Prostate gland (tissue), 2 donors: ENCODE measurements at places on chromosomes 3 and 15. TPM values are rescaled to one million over a fixed set of nuclear protein-coding genes. Genes with fewer than 3 reads are reported as not detected.
A peak's percentile ranks its signal among the peaks of the same experiment; 100 is the strongest.

The SERPINI2 gene
- not detected for total RNA-seq

The WDR93 gene
- 3.0 TPM for total RNA-seq

The RSRC1 gene
- total RNA-seq: 36.5 TPM

GRCh38 chr3:64311424-64312061 lies 86.3 kb upstream of the PRICKLE2 start:
- no peak for DNase-seq

GRCh38 chr3:129989414-129989813 lies 14.9 kb downstream of the TRH start:
- no peak for DNase-seq

- DNase-seq: no peak
Measured at GRCh38 chr3:181457190-181457589, 254.5 kb upstream of the SOX2 start.

GRCh38 chr3:67783281-67784250 lies 129.2 kb upstream of the SUCLG2 start:
- DNase-seq: no peak

DNA sequence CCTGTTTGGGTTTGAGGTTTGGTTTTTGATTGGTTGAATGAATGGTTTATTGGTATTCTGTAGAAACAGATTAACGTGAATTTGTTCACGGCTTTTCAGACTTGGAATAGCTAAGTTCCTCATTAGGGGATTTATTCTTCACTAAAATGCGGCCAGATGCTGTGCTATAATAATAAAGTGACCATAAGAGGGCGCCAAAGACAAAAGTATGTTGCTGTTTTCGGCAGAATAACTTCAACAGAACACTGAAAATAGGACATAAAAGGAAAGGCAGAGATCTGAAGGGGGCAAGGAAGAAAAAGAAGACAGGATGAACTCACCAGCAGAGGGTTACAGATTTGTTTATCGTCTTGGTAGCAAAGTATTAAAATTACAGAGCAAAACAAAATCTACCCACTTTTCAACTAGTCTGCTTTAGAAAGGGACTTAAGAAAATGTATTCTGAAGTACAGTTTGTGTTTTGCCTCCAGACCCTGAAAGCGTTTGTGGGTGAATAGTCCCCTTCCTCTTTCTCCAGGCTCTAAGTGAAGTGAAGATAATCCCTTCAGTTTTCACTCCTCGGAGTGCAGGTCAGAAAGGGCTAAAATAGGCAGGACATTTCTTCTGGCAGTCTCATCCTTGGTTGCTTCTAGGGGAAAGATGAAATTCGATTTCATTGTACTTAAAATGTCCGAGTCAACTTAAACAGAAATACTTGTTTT lies 147.6 kb downstream of the IL20RB start:
- peak; percentile 24 for DNase-seq

DNA sequence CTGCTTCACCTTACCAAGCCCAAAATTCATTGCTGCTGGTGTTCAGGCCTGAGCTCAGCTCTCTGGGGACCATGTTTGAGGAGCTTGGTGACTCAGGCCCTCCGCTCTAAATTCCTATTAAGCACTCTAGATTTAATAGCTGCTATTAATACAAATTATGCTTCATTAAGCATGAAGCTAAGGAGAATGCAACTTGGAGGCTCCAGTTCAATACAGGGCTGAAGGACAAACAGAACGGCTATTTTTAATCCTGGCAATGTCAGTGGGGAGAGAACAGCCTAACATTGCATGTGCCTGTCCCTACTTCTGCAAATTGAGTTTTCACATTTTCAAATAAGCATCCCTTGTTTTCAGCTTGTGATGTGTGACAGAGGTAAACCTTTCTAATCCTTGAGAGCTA lies 80.1 kb upstream of the TRIM42 start:
- no peak for DNase-seq

- no peak for DNase-seq
Measured at GRCh38 chr3:169060037-169060436, 603.5 kb downstream of the MECOM start.

- DNase-seq: peak; percentile 46
Measured at GRCh38 chr3:101635954-101636798, 40.8 kb downstream of the ZBTB11 start.

GRCh38 chr3:117358717-117359314 lies 649.2 kb downstream of the TUSC7 start:
- no peak for DNase-seq
